Myocyte (in vitro differentiated cells): ENCODE measurements at places on chromosomes 1 and 21.
A peak's percentile ranks its signal among the peaks of the same experiment; 100 is the strongest.

DNA sequence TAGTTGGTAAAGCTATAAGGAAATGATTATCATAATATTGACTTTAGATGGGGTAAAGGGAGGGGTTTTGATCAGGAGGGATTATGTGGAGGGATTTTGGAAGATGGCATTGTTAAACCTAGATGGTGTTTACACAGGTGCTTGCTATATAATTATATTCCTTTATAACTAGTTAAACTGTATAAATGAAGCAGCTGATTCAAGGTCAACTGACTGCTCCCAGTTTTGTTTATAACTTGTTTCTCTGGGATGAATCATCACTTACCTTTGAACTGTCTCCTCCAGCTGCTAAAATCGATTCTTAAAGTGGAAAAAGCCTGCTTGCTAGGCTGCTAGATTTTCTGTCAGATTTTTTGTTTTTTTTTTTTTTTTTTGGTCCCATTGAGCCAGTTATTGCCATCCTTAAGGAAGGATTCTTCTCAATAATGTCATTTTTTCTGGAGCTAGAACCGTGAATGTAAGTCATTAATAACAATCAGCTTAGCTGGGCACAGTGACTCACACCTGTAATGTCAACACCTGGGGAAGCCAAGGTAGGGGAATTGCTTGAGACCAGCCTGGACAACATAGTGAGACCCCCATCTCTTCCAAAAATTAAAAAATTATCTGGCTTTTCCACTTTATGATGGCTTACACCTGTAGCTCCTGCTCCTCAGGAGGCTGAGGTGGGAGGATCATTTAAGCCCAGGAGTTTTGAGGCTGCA, 153.2 kb downstream of the PIK3R3 start:
- no peak for DNase-seq

GRCh38 chr1:87765681-87766070, 437.0 kb downstream of the LMO4 start:
- peak; percentile 9 for DNase-seq

DNA sequence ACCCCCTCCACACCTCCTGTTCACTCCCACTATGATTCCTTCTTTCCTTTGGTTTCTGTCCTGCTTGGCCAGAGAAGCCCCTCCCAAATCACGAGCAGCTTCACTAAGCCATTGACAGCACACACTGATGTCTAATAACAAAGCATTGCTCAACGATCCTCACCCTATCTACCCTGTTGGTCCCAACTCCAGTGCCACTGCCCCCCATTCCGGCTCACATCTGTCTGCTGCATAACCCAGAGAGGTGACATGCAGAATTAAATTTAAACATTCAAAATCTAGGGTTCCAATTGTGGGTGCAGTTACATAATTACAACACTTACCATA, 236.9 kb downstream of the TTLL7 start:
- DNase-seq, result no peak

DNA sequence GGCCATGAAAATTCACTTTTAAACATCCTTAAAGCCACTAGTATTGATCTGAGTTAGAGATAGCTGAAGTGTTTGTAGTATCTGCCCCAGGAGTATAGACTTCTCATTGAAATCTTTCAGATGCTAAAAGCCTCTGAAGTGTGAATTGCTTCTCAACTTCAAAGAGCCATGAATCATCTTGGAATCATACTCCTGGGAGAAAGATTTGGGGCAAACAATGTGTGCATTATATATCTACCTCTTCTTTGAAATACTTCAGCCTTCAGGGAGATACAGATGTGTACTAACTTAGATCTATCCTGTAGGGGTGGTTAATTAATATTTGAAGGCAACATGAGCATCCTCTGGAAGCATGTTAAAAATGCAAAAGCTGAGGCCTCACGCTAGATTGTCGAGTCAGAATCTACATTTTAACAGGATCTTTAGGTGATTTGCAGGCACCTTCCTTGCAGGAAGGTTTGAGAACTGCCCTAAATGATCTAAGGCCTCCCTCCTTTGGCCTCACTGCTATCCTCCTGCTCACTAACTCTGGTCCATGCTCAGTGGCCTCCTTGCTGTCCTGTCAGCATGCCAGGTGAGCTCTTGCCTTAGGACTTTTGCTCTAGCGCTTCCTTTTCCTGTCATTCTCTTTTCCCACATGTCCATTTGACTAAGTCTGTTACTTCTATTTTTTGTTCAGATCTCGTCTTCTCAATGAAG, 6.0 kb upstream of the SCYL3 start:
- no peak for DNase-seq

- DNase-seq, result no peak
Observed at GRCh38 chr1:88668405-88668804, 15.7 kb upstream of the PKN2 start.

DNA sequence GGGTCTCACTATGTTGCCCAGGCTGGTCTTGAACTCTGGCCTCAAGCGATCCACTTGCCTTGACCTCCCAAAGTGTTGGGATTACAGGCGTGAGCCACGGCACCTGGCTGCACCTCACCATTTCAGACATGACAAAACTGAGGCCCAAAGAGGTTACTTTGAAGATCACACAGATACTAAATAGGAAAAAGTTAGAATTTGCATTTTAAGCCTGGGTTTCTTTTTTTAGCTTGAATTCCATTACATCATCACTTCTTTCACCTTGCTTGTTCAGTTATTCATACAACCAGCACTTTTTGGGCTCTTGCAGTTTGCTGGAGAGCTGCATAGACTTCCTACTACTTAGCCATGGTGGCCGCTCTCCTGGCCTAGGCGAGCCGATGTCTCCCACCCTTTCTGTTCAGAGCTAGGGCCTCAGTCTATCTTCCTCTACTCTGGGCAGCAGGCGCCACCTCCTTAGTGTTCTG, 16.3 kb upstream of the CD2 start:
- DNase-seq, result no peak

DNA sequence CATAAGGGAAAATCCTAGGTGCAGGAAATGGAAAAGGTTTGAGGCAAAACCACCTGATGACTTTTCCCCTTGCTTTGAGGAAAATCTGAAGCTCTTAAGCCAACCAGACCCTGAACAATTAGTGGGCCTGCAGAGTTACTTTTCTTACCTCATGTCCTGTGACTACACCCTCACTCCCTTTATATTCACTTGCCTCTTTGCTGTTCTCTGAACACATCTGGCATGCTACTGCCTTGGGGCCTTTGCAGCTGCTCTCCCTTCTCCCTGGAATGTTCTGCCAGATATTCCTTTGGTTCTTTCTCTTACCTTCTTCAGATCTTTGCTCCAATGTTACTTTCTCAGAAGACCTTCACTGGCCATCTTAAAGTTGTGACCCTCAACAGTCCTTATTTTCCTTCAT, 21.8 kb downstream of the RPTN start:
- DNase-seq, result no peak

- peak; percentile 65 for DNase-seq
Observed at GRCh38 chr1:94522304-94522703, 19.3 kb downstream of the F3 start.

- no peak for DNase-seq
Observed at GRCh38 chr1:15282038-15282437, 35.0 kb downstream of the FHAD1 start.

- no peak for DNase-seq
Observed at GRCh38 chr21:42781150-42781970, 98.0 kb downstream of the WDR4 start.

DNA sequence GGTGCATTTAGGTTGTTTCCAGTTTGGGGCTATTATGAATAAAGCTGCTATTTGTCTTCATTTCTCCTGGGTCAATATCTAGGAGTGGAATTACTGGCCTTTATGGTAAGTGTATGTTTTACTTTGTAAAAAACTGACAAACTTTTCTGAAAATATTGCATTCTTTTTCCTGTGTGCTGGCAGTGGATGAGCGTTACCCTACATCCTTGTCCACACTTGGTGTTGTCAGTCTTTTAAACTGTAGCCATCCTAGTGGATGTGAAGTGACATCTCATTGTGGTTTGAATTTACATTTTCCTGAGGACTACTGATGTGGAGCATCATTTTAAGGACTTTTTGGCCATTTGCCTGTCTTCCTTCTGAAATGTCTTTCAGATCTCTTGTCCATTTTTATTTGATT, 35.9 kb downstream of the TRPM2 start:
- no peak for DNase-seq

DNA sequence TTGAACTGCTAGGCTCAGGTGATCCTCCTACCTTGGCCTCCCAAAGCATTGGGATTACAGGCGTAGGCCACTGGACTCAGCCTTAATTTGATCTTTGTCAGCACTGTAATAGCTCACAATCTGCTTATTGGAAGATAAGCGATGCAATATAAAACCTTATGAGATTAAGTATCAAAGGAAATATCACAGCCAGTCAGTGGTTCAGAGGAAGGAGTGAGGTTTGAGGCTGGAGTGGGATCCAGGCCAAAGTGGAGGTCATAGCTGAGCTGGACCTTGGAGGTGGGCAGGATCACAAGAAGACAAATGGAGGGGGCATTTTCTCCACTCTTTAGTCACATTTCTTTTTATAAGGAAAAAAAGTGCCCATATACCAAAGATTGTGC, 228.5 kb downstream of the RHOU start:
- no peak for DNase-seq
